ENCODE measurements at places on chromosomes 7 and 10. TPM values are rescaled to one million over a fixed set of nuclear protein-coding genes. Genes with fewer than 3 reads are reported as not detected.

The KIAA1549 gene
- total RNA-seq: 40.6 TPM

The VWDE gene
- total RNA-seq: 0.25 TPM

The TMEM178B gene
- total RNA-seq: 64.7 TPM

The VENTX gene
- not detected for total RNA-seq

The HOXA10 gene
- not detected for total RNA-seq

The TCAF2 gene
- total RNA-seq: 0.49 TPM

The LHFPL3 gene
- 19.9 TPM for total RNA-seq
